ENCODE measurements at places on chromosomes 4 and X. TPM values are rescaled to one million over a fixed set of nuclear protein-coding genes. Genes with fewer than 3 reads are reported as not detected.
A peak's percentile ranks its signal among the peaks of the same experiment; 100 is the strongest.

Gene GABRQ
- polyA plus RNA-seq = not detected

GRCh38 chr4:150782311-150782710 is 200.4 kb downstream of the MAB21L2 start:
- peak; percentile 19 for DNase-seq
- H3K27ac ChIP-seq = no peak overlapping the region
- no peaks in the 10 kb centered on the region for H3K4me1 ChIP-seq
- no peaks in the 10 kb centered on the region for H3K27me3 ChIP-seq
- no peak overlapping the region for H3K4me3 ChIP-seq

Gene F11
- 12.9 TPM for polyA plus RNA-seq

- no peaks in the 10 kb centered on the region for H3K36me3 ChIP-seq
- H3K4me3 ChIP-seq = no peak overlapping the region
- no peak for DNase-seq
- no peak overlapping the region for H3K27ac ChIP-seq
- H3K27me3 ChIP-seq = peaks cover 4% of the 10 kb centered on the region
- H3K4me1 ChIP-seq = no peaks in the 10 kb centered on the region
These were observed 963.6 kb upstream of the DIAPH2 start for GRCh38 chrX:95721011-95721410.

GRCh38 chr4:72513227-72513626 is 55.8 kb downstream of the ADAMTS3 start:
- no peak for DNase-seq
- no peak overlapping the region for H3K27ac ChIP-seq
- no peaks in the 10 kb centered on the region for H3K36me3 ChIP-seq
- H3K4me3 ChIP-seq = no peak overlapping the region
- no peaks in the 10 kb centered on the region for H3K4me1 ChIP-seq

- H3K27me3 ChIP-seq = no peaks in the 10 kb centered on the region
- H3K36me3 ChIP-seq = peaks cover 6% of the 10 kb centered on the region
- H3K27ac ChIP-seq = no peak overlapping the region
- DNase-seq = no peak
These were observed 52.2 kb downstream of the DCUN1D4 start for GRCh38 chr4:51895158-51895557.

Gene TMEM154
- polyA plus RNA-seq = 1.6 TPM

- H3K4me1 ChIP-seq = peaks cover 32% of the 10 kb centered on the region
- H3K4me3 ChIP-seq = no peak overlapping the region
- no peaks in the 10 kb centered on the region for H3K27me3 ChIP-seq
- DNase-seq = no peak
- no peaks in the 10 kb centered on the region for H3K36me3 ChIP-seq
These were observed 148.8 kb downstream of the PJA1 start for GRCh38 chrX:69016293-69016941.

DNA sequence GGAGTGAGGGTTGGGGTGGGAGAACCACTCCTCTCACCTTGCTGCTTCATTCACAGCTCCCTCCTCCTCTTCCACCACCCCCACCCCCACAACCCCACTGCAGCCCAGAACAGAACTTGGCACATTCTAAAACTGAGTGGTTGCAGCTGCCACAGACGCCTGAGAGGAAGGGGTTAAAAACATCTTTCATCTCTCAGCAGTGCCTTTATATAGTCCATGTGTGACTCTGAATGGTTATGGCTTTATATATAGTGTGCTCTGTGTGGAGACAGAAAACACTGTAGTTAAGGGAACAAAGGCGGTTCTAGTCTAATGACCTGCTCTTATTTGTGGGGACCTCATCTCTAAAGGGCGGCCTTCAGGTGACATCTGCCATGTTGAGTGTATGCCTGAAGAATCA is 144.8 kb downstream of the BCOR start:
- no peaks in the 10 kb centered on the region for H3K4me1 ChIP-seq
- H3K36me3 ChIP-seq = no peaks in the 10 kb centered on the region
- peaks cover 2% of the 10 kb centered on the region for H3K27me3 ChIP-seq
- H3K4me3 ChIP-seq = no peak overlapping the region
- no peak overlapping the region for H3K27ac ChIP-seq
- DNase-seq = peak; percentile 31

DNA sequence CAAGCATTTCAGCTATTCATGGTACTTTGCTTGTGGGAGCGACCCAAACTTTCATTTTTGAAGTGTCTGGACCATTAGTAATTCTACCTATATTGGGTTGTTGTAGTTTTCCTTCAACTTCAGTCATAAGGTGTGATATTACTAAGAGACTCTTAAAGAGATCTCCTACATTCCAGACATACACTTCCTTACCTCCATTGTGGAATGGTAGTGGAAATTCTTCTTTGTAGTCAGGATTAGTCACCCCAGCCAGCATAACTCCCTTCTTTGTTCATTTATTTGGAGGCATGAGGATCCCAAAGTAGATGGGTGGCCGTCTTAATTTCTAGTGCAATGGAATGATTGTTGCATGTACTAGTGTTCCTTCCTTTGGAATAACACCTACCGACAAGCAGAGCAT is 991.4 kb downstream of the ARAP2 start:
- DNase-seq = no peak
- no peak overlapping the region for H3K4me3 ChIP-seq
- no peaks in the 10 kb centered on the region for H3K27me3 ChIP-seq
- no peak overlapping the region for H3K27ac ChIP-seq

DNA sequence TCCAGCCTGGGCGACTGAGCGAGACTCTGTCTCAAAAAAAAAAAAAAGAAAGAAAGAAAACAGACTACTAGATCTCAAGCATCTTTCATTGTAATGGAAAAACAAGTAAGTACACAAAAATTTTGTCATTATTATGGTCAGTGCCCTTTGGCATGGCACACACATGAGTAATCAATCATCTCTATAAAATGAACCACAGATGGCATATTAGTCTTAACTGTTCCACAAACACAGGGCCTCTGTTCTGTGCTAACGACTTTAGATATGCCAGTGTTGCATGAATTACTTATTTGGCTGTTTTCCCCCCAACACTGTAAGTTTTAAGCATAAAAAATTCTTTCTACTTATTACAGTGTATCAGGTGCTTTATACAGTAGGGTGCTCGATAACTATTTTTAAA is 90.4 kb downstream of the COX7B2 start:
- no peak for DNase-seq
- no peaks in the 10 kb centered on the region for H3K27me3 ChIP-seq
- no peak overlapping the region for H3K27ac ChIP-seq
- H3K4me3 ChIP-seq = no peak overlapping the region

DNA sequence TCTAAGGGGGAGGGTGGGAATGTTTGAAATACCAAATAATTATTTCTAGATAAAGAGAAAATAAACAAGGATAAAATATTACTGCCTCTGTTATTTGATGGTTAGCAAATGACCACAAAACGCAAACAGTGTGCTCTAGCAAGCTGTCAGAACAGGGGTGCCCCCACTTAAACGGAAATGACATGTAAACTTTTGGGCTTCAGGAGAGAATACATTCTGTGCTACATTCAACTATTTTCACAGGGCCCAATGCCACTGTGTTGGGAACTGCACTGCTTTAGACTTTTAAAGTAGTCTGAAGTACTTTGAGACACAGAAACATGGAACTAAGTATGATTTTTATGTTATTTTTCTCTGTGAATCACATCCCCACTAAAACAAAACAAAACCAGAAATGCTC is 14.1 kb downstream of the CD40LG start:
- H3K27me3 ChIP-seq = peaks cover 9% of the 10 kb centered on the region
- no peak overlapping the region for H3K4me3 ChIP-seq
- DNase-seq = peak; percentile 3
- no peaks in the 10 kb centered on the region for H3K4me1 ChIP-seq
- H3K27ac ChIP-seq = no peak overlapping the region

DNA sequence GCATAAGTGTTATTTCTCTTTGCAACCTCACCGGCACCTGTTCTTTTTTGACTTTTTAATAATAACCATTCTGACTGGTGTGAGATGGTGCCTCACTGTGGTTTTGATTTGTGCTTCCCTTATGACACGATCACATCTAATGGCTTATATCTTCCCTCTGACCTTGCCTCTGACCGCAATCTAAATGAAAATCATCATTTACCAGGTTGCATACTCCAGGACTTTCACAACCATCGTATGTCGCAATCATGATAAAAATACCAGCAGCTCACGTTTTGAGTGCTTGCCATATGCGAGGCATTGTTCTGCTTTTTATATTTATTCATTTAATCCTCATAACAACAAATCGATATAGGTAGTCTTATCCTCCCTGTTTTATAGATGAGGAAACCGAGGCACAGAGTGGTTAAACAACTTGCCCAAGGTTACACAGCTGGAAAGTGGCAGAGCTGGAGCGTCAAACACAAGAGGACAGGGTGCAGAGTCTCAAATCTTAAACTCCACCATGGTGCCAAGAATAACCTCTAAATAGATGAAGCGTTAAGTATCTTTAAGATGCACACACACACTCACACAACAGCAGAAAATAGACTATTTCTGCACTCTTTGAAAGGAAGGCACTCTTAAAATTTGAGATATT is 102.2 kb downstream of the SEL1L3 start:
- H3K27me3 ChIP-seq = no peaks in the 10 kb centered on the region
- H3K36me3 ChIP-seq = peaks cover 14% of the 10 kb centered on the region

GRCh38 chr4:40309250-40309774 is 25.8 kb upstream of the CHRNA9 start:
- DNase-seq = peak; percentile 93
- H3K27me3 ChIP-seq = no peaks in the 10 kb centered on the region
- no peaks in the 10 kb centered on the region for H3K36me3 ChIP-seq
- no peak overlapping the region for H3K27ac ChIP-seq

GRCh38 chrX:643911-644303 is 13.3 kb downstream of the SHOX start:
- peaks cover 23% of the 10 kb centered on the region for H3K27me3 ChIP-seq
- no peak overlapping the region for H3K4me3 ChIP-seq
- H3K27ac ChIP-seq = no peak overlapping the region

GRCh38 chr4:71382900-71383560 is 44.2 kb downstream of the SLC4A4 start:
- H3K4me3 ChIP-seq = no peak overlapping the region
- H3K27ac ChIP-seq = no peak overlapping the region

Gene NSG1
- polyA plus RNA-seq = 0.39 TPM

Gene GPRASP1
- 2.4 TPM for polyA plus RNA-seq

- no peak for DNase-seq
- no peaks in the 10 kb centered on the region for H3K27me3 ChIP-seq
- no peak overlapping the region for H3K27ac ChIP-seq
- H3K36me3 ChIP-seq = peaks cover 12% of the 10 kb centered on the region
- no peak overlapping the region for H3K4me3 ChIP-seq
These were observed 84.8 kb downstream of the AFAP1 start for GRCh38 chr4:7854697-7855370.

DNA sequence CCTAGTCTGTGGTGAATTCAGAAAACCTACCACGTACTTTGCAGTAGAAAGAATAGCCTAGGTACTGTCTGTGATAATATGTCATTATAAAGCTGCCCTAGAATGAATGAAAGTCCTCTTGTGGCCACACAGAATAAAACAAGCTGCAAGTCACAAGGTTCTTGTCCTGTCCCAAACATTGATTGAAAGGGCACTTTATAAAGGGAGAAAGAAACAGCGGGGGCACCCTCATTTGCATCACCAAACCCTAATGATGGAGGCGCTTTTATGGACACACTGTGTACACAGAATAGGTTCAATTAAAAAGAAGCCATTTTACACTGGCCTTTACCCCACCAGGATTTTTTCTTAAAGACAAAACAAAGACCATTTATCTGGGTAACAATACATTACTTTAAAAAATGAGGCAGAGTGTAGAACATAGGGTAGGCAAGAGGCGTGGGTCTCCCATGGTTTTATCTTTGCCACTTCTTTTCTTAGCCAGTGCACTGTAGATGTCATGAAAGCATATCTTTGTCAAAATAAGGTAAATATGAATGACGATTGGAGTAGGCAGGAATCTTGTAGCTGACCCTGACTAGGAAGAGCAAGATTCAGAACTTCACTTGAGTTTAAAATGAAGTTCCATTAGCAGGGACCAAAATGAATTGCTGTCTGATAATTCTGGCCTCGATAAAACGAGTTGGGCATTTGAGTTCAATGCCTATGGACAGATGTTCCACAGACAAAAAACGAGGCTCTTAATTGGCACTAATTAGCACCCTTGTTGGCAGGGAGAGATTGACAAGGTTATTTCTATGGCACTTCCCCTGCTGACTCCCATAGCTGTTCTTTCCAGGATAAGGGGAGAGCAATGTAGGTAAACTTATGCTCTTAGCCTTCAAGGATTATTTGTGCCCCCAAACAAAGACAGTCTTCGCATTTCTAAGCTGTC is 365.1 kb downstream of the AFF2 start:
- H3K4me1 ChIP-seq = no peaks in the 10 kb centered on the region
- no peaks in the 10 kb centered on the region for H3K27me3 ChIP-seq
- no peaks in the 10 kb centered on the region for H3K36me3 ChIP-seq
- no peak overlapping the region for H3K27ac ChIP-seq
- H3K4me3 ChIP-seq = no peak overlapping the region

DNA sequence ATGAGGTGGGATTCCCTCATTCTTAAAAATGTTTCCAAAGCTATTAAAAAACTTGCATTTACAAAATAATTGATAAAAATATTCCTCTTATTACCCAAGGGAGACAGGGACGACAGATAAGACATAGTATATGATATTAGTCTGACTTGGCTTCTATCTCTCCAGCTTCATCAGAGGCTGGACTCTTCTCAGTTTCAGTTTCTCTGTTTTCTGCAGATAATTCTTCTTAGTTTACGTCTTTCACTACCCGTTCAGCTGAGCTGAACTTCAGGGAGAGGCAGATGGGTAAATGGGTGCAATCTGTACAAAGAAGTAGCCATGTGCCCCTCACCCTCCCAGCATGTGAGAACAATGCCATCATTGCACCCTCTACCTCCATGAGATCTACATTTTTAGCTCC is 214.0 kb upstream of the SLIT2 start:
- no peaks in the 10 kb centered on the region for H3K27me3 ChIP-seq
- H3K4me1 ChIP-seq = no peaks in the 10 kb centered on the region
- H3K36me3 ChIP-seq = no peaks in the 10 kb centered on the region
- no peak for DNase-seq

DNA sequence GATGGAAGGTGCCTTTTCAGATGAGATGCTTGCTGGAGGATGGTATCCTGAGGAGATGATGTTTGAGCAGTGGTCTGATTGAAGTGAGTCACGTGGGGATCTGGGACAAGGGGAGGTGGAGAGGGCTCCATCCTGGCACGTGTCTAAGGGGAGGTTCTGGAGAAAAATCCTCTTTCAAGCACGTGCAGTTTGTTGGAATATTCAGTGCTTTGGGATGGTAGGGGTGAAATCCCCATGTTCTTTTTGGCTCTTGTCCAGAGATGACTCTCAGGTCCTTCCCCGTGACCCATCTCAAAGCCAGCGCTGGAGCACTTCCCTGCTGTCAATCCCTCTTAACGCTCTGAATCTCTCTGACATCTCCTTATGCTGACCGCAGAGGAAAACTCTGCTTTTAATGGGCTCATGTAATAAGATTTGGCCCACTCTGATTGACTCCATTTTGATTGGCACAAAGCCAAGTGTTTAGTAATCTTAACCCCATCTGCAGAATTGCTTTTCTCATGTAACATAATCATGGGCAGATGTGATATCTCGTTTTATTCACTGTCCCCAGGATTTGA is 10.8 kb upstream of the KLKB1 start:
- DNase-seq = no peak
- no peak overlapping the region for H3K4me3 ChIP-seq
- no peaks in the 10 kb centered on the region for H3K4me1 ChIP-seq
- no peak overlapping the region for H3K27ac ChIP-seq

- H3K4me3 ChIP-seq = no peak overlapping the region
- no peaks in the 10 kb centered on the region for H3K4me1 ChIP-seq
- DNase-seq = no peak
- H3K27me3 ChIP-seq = no peaks in the 10 kb centered on the region
- no peaks in the 10 kb centered on the region for H3K36me3 ChIP-seq
These were observed 22.1 kb downstream of the DOK7 start for GRCh38 chr4:3485011-3485791.

Measured in lung (tissue), 17 donors.